ENCODE measurements at places on chromosomes 12 and 14.

DNA sequence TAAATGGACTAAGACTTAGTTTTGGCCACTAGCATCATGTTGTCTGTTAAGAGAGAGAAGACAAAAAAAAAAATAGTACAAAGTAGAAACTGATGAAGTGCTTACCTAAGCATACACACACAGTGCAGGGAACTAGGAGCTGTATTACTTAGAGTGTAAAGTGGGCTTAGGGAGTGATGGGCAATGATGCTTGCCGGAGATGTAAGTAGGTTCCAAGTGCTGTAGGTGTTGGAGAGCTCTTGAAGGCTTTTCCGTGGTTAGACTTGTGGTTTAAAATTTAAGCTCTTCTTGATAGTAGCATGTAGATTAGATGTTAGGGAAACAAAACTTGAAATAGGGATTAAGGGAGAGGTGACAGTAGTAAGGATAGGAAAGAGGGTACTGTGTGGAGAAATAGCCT lies 34.7 kb downstream of the MIA2 start:
- ATAC-seq = no peak

- ATAC-seq = no peak
Measured at GRCh38 chr14:68109132-68109900, 289.7 kb downstream of the RAD51B start.

DNA sequence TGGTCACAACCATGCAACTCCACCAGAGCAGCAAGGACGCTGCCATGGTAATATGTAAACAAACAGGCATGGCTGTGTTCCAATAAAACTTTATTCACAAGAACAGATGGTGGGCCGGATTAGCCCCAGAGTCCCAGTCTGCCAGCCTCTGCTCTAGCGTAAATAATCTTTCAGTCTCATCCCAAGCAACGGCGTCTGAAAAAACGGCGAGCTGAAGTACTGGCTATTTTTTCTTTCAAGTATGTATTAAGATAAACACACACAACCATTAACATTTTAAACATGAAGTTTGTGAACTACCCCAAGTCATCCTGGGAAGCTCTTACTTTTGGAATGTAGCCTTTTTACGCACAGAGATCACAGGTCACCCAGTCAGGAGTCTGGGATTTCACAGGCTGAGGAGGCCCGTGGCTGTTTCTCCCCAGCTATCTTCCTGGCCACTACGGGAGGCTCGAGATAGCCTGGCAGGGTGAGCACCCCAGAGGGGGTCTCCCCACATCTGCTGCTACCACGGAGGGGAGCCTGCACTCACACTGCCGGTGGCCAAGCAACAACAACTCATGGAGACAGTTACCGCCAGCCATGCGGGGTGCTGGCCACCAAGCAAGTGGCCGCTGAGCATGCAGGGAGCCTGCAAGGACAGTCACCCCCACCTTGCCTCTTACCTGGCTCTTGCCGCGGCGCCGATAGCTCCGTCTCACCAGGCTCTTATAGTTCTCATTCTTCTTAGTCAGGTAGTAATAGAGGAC lies 124.6 kb downstream of the RFLNA start:
- ATAC-seq = no peak

DNA sequence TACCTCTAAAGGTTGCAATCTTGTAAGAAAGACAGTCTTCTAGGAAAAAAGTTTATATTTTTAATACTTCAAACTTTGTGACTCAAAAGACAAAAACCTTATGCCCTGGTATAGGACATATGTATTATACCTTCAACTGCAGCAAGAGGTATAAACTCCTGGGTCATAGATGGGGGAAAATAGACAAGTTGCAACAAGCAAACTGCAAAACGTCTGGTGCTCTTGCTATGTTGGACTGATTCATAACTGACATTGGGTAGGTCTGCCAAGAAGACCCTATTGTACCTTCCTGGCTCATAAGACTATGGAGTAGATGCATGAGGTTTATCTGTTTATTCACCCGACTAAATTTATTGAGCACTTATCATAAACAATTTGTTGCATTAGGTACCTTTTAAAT lies 40.9 kb downstream of the BEST3 start:
- no peak for ATAC-seq

- no peak for ATAC-seq
Measured at GRCh38 chr12:108559007-108559655, 1.8 kb downstream of the SART3 start.

DNA sequence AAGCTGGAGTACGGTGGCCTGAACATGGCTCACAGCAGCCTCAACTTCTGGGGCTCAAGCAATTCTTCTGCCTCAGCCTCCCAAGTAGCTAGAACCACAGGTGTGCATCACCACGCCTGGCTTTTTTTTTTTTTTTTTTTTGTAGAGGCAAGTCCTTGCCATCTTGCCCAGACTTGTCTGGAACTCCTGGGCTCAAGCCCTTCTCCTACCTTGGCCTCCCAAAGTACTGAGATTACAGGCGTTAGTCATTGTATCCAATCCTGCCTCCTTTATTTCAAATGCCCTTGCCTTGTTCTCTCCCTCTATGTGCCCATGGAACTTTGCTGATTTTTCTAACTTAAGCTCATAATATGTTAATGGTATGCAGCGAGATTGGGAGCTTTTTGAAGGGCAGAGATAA lies 49.2 kb upstream of the PRICKLE1 start:
- no peak for ATAC-seq

- ATAC-seq = no peak
Measured at GRCh38 chr12:132146098-132146497, 1.8 kb downstream of the NOC4L start.

GRCh38 chr14:76708771-76709170 lies 52.5 kb upstream of the VASH1 start:
- ATAC-seq = no peak

GRCh38 chr14:75725481-75725880 lies 64.4 kb downstream of the TTLL5 start:
- ATAC-seq = no peak

GRCh38 chr14:57918791-57919190 lies 52.9 kb upstream of the SLC35F4 start:
- no peak for ATAC-seq

DNA sequence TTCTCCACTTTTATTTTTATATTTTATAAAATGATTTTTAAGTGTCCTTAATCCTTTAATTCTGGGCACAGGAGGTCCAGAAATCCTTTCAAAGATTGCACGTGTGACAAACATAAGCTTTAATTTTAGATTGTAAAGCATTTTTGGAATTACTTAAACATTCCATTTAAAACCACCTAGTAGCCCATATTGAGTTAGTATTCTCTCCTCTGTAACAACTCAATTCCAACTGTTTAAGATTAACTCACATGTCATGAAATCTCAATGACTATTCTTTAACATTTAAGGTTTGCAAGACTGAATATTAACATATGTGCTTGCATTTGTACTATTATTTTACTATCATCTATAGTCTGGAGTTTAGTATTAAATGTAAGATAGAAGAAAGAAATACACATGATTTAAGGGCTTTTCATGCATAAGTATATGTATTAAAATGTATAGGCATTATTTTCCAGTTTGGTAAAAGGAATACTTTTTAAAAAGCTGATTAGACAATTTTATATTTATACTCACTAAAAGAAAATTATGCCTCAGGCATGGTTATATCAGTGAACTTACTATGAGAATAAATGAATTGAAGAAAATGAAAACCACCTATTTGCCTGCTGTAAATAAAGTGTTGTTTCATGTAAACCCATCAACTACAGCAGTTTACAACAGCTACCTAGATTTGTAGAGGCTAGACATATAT lies 776.9 kb downstream of the SLC6A15 start:
- no peak for ATAC-seq

- peak; percentile 15 for ATAC-seq
Measured at GRCh38 chr12:62632411-62632918, 165.8 kb downstream of the MON2 start.

DNA sequence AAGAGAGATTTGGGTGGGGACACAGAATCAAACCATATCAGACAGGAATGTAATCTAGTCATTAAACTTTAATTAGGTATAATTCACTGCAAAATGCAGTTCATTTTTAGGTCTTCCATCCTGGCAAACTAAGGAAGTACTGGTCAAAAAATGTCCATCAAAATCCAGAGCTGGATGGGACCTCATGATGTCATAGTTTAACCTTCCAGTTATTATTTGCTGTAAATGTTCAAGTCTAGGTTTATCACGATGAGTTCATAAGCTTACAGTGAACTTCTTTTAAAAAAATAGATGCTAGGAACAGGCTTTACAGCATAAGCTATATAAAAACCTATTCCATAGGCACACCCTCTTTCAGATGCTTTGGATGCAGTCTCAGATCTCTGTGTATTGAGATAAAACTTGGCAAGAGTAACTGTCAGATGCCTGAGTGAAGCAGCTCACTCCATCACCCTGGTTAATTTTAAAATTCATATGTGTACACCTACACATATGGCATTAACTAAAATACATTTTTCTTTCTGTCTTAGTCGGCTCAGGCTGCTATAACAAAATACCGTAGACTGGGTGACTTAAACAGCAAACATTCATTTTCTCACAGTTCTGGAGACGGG lies 7.9 kb downstream of the SSPN start:
- ATAC-seq = no peak

DNA sequence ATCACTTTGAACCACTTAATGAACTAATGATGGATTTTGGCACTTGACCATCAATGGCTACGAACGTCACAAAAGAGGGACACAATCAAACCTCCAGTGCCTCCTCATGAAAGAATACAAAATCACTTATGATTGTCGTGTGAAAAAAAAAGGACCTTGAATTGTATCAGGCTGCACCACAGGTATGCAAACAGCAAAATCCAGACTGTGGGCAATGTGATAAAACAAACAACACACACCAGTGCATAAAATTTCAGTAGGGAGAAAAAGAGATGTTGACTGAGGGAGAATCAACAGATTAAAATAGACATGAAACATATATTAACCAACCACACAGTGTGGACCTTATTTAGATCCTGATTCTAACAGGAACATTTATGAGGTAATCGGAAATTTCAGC lies 2.6 kb downstream of the TSPAN8 start:
- no peak for ATAC-seq

DNA sequence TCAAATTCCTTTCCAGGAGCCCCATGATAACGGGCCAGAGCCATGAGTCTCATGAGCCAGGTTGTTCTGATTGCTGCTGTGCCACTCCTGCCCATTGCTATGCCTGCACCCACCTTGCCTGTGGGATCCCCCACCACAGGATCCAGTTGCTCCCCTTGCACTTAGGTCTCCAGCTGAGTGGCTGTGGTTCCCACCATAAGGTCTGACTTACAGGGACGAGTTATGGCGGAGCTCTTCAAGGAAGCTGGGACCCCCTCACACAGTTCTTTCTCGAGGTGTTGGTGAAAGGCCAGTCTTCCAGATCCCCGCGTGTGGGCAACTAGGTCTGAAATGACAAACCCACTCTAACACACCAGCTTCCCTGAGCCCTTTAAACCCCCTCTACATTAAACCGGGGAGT lies 111.9 kb upstream of the C14orf180 start:
- no peak for ATAC-seq

- no peak for ATAC-seq
Measured at GRCh38 chr14:50010752-50011151, 105.6 kb downstream of the VCPKMT start.

DNA sequence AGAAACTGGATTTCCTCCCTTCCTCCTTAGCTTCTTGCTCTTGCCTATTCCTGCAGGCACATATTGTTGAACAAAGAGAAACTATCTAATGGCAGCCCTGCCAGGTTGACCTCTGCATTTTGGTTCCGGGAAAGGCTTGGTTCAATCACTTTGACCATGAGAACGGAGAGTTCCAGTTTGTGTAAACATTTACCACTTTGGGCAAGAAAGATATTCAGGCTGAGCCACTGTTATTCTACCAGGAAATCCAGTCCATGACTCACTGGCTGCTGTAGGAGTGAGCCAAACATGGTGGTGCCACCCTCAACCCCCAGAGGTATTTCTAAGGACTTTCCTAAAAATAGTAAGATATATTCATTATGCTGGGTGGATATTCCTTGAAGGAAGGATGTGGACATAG lies 242.2 kb upstream of the OR4E1 start:
- no peak for ATAC-seq

- no peak for ATAC-seq
Measured at GRCh38 chr14:65336191-65336591, 76.3 kb upstream of the FUT8 start.

DNA sequence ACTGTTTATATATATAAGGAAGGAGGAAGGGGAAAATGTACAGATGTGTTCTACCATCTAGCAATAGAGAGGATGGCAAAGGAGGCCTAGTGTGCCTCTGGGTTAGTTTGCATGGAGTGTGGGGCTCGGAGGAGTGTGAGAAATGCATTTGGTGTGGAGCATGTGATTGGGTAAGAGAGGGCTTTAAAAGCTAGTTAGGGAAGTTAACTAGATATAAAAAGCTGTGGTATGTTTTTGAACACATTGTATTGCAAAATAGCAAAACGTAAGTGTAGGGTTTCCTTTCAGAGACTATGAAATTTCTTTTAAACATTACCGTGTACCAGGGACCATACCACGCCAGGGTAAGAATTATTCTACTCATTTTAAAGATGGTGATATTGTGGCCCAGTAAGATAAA lies 53.3 kb upstream of the STXBP6 start:
- ATAC-seq = no peak

- no peak for ATAC-seq
Measured at GRCh38 chr12:113673458-113674238, 202.0 kb upstream of the LHX5 start.

GRCh38 chr14:69087061-69087461 lies 65.9 kb downstream of the DCAF5 start:
- peak; percentile 85 for ATAC-seq

- no peak for ATAC-seq
Measured at GRCh38 chr14:51805541-51805940, 54.9 kb upstream of the GNG2 start.

- ATAC-seq = peak; percentile 47
Measured at GRCh38 chr12:49288412-49288853, 6.5 kb upstream of the PRPH start.

DNA sequence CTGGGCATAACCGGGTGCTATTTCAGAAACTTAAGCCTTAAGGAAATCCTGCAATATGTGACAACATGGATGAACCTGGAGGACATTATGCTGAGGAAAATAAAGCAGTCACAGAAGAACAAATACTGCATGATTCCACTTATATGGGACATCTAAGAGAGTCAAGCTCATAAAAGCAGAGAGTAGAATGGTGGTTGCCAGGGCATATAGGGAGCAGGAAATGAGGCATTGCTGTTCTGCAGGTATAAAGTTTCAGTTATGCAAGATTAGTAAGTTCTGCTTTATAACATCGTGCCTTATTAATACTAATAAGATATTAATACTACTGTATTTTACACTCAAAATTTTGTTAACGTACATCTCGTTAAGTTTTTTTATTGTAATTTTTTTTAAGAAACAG lies 124.2 kb upstream of the ATF1 start:
- no peak for ATAC-seq

GRCh38 chr14:53951627-53952303 lies 4.9 kb downstream of the BMP4 start:
- no peak for ATAC-seq

All from gastroesophageal sphincter (tissue), 4 donors.